ENCODE measurements at places on chromosomes 5 and 9. TPM values are rescaled to one million over a fixed set of nuclear protein-coding genes. Genes with fewer than 3 reads are reported as not detected.

The DEPDC1B gene
- total RNA-seq: not detected

The RECK gene
- total RNA-seq: 7.4 TPM

The APBA1 gene
- 6.2 TPM for total RNA-seq

The PCDHA9 gene
- not detected for total RNA-seq

- no peak for DNase-seq
Observed at GRCh38 chr5:93476251-93476742, 104.7 kb downstream of the NR2F1-AS1 start.

DNA sequence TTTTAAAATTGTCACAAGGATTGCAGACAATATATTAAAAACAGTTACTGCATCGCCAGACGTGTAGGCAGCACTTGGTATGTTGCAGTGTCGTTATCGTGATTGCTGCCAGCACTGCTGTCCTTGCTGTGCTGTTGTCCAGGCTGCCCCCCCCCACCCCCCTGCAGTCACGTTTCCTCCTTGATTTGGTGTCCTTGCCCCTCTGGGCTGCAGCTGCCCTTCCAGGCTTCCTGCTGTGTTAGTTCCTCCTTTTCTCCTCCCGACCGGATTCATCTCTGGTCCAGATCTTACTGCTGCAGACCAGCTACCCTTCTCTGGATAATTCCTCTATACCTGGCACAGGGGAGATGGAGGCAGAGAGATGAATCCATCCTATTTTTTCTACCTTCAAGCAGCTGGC, 298.9 kb downstream of the TRIM32 start:
- DNase-seq: no peak

DNA sequence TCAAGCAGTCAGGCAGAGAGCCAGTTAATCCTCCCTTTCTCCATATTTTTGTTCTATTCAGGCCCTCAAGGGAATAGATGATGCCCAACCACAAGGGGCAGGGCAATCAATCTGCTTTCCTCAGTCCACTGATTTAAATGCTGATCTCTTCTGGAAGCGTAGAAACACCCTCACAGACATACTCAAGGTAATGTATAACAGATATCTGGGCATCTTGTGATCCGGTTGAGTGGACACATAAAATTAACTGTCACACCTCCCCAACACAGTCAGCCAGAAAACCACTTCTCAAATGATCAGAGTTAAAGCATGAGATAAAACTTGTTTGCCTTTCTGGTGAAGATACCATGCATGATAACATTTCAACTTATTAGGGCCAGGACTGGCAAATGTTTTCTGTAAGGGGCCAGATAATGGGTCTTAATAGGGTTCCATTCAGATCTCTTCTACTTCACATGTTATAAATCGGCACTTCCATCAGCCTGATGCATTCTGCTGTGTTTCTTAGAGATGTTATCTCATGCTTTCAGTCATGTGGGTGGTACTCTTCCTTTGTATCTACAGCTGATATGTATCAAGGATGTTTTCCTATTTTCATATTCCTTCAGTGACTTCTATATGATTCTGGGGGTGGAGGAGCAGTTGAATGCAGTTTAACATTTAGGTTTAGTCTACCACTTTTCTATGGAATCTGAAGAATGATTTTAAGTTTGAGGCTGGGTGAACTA, 58.9 kb upstream of the CNTLN start:
- DNase-seq: no peak

GRCh38 chr9:6930827-6931226, 173.1 kb downstream of the KDM4C start:
- DNase-seq: no peak

DNA sequence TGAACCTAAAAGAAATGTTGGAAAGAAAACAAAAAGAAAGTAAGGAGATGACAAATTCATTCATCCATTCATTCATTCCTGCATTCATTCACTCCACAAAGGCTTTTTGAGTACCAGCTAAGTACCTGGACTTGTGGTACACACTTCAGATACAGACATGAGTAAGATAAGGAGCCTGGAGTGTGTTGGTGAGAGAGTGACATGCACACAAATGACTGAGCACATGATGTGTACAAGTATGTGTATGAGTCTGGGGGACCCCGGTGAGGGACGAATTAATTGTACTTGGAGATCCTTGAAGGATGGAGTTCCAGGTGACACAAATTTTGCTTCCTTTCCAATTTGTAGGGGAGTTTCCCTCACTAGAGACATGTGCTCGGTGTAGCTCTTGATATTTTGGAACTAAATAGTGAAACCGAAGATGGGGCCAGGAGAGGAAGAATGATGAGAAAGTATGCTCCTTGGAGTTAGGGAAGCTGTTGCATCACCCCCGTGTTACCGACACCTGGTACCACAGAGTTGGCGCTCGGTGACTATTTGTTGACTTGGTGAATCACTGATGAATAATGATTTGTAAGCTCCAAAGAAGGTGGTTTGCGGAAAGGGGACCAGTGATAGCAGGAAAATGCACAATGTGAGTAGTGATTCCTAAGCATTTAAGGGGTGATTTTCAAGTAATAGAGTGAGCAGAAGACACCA, 509.8 kb downstream of the CCDC171 start:
- no peak for DNase-seq

GRCh38 chr5:171589461-171589860, 170.0 kb downstream of the FGF18 start:
- DNase-seq: no peak

DNA sequence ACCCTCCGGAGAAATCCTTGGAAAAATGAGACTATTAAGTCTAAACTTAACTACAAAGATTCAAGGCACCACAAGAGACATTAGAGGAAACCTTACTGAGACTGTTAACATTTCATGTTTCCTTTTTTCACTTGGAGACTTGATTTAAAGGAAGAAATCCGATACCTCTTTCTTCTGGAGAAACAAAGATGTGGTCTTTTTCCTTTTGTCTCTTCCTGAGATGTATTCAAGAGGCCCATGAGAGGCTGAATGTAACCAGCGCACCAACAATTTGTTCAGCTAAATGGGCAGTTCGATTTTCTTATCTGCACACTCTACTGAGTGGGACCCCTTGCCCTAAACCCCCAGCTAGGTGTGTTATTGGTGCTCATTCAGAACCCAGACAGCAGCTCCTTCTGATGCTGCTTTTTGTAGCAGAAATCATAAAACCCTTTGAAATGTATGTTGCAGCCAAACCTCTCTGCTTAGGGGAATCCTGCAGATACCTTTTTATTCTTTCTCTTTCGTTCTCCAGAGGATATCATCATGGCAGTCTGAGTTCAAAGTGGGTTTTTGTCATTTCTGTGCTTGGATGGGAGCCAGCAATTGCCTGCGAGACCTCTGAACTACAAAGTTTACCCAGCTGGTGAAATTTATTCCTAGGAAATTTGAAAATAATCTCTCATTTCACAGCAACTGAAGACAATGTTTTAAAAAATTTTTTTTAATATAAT, 41.9 kb upstream of the ACTBL2 start:
- no peak for DNase-seq

- DNase-seq: peak; percentile 70
Observed at GRCh38 chr9:133788819-133789717, 50.9 kb upstream of the SARDH start.

DNA sequence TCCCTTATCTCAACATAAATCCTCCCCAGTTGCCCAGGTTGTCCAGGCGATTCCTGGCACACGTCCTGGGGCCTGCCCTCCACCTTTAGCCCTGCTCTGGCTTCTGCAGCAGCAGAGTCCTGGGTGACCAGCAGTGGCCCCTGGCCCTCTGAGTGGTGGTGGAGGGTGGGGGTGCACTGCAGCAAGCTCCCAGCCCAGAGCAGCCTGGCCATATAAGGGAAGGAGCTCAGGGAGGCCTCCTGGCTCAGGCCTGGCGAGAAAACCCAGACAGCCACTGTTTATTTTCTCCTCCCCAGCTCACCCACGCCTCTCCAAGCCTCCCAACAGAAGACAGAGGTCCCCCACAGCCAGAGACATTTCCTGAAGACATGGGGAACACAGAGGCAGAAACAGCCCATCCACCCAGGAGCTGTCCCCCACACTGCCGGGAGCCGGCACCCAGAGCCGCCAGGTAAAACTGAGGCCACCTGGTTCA, 44.7 kb upstream of the IL17B start:
- DNase-seq: peak; percentile 81

- no peak for DNase-seq
Observed at GRCh38 chr9:137648396-137648795, 29.6 kb downstream of the EHMT1 start.

GRCh38 chr5:158599157-158599556, 500.6 kb downstream of the EBF1 start:
- DNase-seq: no peak

Data from right cardiac atrium (tissue), 5 donors.